ENCODE measurements at places on chromosomes 2 and 18.

DNA sequence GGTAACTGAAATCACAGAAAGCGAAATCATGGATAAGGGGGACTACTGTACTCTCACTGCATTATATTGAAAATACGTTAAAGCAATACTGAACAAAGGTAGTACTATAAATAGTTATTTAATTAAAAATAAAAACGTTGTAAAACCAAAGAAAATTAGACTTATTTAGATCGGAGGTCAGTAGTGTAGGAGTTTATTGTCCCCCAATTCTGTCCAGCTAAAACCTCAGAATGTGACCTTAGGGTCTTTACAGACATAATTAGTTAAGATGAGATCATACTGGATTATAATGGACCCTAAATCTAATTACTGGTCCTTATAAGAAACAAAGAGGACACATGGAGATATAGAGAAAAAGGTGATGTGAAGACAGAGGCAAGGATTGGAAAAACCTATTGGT lies 95.3 kb downstream of the PHLPP1 start:
- DNase-seq = no peak

DNA sequence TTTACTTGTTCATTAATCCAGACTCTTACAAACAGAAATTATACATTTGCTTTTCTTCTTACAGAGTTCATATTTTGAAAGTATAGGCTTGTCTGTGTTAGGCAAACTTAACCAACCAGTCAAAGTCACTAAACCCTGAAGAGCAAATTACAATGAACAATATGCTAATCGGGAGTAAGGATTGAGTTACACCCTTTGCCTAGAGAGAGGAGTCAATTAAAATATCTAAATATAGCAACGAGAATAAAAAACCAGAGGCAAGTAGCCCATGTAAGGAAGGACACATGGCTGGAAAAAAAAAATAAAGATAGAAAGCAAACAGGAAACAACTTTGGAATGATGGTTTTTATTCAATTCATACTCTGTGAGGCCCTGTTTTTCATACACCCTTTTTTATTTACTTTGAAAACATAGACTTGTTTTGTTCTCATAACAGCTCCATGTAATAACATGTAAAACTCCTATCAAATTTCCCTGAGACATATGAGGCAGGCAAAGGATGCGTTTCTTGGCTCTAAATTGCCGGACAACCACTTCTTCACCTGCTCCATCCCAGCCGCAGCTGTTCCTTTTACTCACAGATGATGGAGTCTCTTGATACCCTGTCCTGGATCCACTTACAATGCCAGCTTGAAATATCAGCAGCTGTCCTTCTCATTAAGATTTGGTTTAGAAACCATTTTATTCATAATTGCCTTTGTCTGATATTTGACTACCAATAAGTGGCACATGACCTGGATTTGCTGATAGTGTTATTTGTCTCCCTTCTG lies 767.7 kb upstream of the GCFC2 start:
- DNase-seq = no peak

GRCh38 chr2:239536186-239536585 lies 135.4 kb upstream of the HDAC4 start:
- no peak for DNase-seq

- DNase-seq = no peak
Observed at GRCh38 chr18:42126586-42126985, 171.6 kb downstream of the PIK3C3 start.

GRCh38 chr2:207704078-207704477 lies 7.4 kb upstream of the CCNYL1 start:
- no peak for DNase-seq

GRCh38 chr18:36372903-36373311 lies 75.4 kb downstream of the FHOD3 start:
- peak; percentile 30 for DNase-seq

DNA sequence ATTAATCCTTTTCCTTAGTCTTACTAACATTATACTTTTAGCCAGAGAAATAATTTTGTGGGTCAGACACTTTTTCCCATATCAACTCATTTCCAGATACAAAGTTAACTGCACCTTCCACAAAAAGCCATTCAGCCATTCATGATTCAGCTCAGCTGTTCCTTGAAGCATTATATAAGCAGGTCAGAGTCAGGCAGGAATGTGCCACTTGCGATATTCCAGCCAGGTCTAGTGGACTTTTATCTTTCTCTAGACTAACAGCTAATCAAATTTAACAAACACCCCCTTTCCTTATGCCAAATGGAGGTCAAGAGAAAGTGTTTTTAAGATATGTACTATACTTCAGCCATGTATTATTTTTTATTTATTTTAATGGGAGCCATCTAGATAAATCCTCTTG lies 75.6 kb upstream of the EPB41L3 start:
- DNase-seq = no peak

- no peak for DNase-seq
Observed at GRCh38 chr2:127479219-127479825, 47.0 kb downstream of the IWS1 start.

- no peak for DNase-seq
Observed at GRCh38 chr2:16069663-16069932, 129.2 kb downstream of the MYCN start.

- peak; percentile 67 for DNase-seq
Observed at GRCh38 chr18:23528580-23529472, 25.5 kb downstream of the RMC1 start.

- DNase-seq = no peak
Observed at GRCh38 chr2:66897691-66898150, 462.8 kb downstream of the MEIS1 start.

DNA sequence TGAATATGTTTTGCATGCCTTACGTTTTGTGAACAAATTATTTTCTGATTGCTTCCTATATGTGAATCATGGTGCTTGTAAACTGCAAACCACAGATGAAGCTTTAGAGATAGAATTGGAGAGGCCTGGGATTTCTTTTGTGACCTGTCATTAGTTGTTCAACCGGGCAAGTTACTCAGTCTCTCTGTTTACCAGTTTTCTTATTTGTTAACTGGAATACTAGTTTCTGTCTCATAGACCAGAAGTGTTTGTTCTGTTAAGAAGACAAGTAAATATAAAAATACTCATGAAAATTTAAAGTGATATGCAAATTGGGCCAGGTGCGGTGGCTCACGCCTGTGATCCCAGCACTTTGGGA lies 27.3 kb downstream of the DGKD start:
- DNase-seq = no peak

DNA sequence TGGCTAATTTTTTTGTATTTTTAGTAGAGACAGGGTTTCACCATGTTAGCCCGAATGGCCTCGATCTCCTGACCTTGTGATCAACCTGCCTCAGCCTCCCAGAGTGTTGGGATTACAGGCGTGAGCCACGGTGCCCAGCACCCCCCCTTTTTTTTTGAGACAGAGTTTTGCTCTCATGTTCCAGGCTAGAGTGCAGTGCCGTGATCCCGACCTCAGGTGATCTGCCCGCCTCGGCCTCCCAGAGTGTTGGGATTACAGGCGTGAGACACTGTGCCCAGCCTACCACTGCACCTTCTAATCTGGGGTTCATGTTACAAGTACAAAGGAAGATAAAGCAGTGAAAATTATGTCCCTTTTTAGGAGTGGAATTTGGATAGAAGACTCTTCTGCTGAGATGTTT lies 41.5 kb upstream of the CABLES1 start:
- no peak for DNase-seq

GRCh38 chr18:48902856-48903601 lies 47.7 kb downstream of the SMAD7 start:
- no peak for DNase-seq

DNA sequence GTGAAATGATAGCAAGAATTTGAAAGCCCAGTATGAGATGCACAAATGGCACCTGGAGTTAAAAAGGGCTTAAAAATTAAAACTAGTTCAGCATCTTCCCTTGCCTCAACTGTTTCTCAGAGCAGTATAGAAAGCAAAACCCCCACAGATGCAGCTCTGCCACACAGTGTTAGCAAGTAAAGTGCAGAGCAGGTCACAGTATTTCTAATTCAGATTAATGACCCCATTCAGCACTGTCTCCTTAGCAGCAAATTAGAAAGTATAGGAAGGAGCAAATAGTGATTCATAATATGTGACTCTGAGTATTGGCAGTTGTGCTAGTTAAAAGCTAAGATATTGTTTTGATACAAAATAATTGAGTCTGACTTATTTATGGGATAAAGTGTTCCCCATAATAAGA lies 73.8 kb upstream of the CCDC85A start:
- no peak for DNase-seq

GRCh38 chr2:104847586-104848160 lies 6.2 kb upstream of the POU3F3 start:
- no peak for DNase-seq

DNA sequence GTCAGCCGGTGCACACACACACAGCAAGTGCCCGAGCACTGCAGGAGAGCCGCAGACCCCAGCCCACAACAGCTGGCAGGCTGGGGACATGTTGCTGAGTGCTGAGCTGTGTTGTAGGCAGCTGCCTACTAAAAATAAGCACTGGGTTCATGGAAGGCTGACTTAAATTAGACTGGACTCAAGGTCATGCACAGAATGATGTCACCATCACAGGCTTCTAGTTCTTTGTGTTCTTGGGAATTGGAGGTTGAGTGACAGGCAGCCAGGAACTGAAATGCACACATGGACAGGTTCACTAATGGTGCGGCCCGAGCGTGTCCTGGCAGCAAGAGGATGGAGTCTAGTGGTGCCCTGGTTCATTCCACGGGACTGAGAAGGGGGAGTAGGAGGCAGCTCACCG lies 71.3 kb downstream of the VWA3B start:
- no peak for DNase-seq

DNA sequence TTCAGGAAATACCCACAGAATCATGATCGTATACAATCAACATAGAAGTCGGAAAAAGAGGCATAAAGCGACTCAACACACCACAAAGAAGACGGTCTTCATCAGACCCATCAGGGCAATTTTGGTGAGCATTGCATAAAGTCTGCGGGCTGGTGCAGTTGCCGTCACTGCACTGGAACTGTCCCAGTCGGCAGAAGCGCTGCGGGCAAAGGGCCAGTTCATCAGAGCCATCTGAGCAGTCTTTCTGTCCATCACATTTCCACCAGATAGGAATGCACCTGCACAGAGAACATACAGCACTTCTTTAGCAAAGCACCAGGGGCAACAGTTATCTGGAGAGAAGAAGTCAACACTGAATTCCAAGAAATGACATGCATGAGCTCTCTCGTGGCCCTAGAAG lies 105.7 kb downstream of the DHRS9 start:
- DNase-seq = no peak

DNA sequence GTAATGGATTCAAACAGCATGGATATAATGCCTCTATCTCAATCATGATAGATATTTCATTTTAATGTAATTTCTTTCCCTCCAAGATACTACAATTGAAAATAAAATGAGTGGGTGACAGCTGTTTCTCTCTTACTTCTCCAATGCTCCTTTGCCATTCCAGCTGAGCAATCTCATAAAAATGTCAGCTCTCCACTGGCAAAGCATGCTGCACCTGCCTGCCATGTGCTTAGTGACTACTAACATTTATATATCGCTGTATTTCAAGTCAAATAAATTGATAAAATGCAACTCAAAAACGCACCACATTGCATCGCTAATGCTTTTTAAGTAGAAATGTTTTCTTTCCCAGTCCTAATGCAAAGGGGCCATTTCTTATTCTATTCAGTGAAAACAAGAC lies 1093.9 kb downstream of the CBLN2 start:
- no peak for DNase-seq

DNA sequence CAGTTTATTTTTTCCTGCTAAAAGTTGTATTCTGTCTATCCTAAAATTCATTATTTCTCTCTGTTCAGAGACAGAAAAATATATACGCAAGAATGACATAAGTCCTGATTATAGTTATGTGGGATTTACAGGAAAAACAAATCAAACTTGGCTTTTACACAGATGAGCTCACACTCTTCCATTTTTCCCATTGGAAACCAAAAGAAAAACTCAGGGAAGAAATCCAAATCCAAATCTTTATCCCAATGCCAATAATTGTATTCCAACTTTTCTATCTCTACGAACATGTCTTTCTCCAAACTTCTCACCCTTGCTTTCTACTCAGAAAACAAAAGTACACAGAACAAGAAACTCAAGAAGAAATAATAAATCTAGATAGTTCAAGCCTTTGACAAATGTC lies 249.1 kb upstream of the TMEFF2 start:
- no peak for DNase-seq

DNA sequence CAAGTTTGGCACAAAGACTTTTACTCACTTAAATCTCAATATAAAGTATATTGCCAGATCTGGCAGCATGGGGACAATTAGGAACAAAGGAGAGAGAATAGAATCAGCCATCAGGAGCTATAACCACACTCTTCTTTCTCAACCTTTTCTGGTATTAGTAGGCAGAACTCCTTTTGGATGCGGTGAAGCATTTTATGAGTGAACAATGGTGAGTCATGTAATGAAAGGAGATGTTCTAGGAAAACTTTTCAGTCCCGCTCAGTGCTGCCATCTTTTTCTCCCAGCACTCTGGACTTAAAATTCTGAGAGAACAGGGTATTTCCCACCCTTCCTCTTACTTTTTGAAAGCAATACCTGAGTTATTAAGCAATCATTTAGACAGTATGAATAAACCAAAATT lies 32.2 kb downstream of the PLEKHA3 start:
- no peak for DNase-seq

GRCh38 chr2:105834931-105835330 lies 90.2 kb downstream of the NCK2 start:
- no peak for DNase-seq

DNA sequence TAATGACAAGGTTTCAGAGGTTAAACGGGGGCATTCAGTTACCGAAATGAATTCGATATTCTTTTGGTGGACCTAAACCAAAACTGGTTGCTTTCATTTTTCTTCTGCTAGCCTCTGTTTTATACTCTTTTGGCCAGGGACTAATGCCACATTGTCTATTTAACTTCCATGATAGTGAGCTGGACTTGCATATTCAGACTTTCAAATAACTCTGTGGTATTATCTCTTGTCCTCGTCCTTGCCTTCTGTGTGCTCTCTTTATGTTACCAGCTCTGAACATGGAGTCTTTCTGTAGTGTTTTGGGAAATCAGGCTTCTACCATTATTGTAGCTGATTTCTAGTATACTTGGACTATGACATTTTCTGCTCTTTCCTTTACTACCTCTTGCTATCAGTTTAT lies 75.1 kb downstream of the CCDC102B start:
- DNase-seq = no peak

- no peak for DNase-seq
Observed at GRCh38 chr18:57207124-57207916, 60.4 kb downstream of the BOD1L2 start.

DNA sequence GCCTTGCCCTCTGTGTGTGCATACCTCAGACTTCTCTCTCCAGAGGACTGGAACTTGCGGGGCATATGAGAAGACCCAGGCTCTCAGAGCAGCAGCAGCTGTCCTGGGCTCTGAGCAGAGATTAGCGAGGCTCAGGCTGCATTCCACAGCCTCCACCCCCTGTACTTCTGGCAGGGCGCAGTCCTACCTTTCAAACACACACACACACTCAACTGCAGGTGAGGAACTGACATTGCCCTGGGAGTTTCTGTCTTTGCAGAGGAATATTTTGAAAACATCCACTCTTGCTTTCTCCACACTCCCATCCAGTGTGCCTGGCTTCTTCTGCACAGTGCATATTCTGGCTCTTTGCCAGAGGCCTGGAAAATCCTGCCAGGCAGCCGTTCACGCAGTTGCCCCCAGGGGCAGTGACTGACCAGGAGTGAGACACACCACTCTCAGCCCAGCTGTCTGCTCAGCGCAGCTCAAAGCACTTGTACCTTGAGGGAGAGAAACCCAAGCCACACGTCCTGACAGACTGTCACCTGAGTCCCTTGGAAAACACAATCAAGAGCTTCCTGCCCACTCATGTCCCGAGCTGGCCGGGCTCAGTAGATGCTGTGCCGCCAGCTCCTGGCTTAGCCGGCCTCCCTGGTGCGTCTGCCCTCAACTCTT lies 460.8 kb downstream of the RNF144A start:
- no peak for DNase-seq

All from GM04503 (cell line).